Tibial nerve (tissue), 4 donors: ENCODE measurements at places on chromosomes 12 and 14.

GRCh38 chr14:24080142-24080530, 8.8 kb downstream of the CPNE6 start:
- no peak for DNase-seq

GRCh38 chr12:11906286-11906935, 164.3 kb upstream of the BCL2L14 start:
- no peak for DNase-seq

GRCh38 chr14:62778852-62779251, 266.4 kb downstream of the KCNH5 start:
- DNase-seq, result no peak

GRCh38 chr14:64632056-64632455, 72.2 kb upstream of the PLEKHG3 start:
- DNase-seq, result no peak

GRCh38 chr12:727321-727720, 25.1 kb upstream of the WNK1 start:
- DNase-seq, result no peak

- peak; percentile 86 for DNase-seq
Measured at GRCh38 chr14:74945852-74946658, 9.3 kb downstream of the PGF start.

- no peak for DNase-seq
Measured at GRCh38 chr12:18747895-18748294, 10.0 kb downstream of the CAPZA3 start.

GRCh38 chr12:27865421-27865820, 85.4 kb upstream of the MANSC4 start:
- no peak for DNase-seq
